LHCN-M2 (cell line): ENCODE measurements at places on chromosomes 12 and 14.

DNA sequence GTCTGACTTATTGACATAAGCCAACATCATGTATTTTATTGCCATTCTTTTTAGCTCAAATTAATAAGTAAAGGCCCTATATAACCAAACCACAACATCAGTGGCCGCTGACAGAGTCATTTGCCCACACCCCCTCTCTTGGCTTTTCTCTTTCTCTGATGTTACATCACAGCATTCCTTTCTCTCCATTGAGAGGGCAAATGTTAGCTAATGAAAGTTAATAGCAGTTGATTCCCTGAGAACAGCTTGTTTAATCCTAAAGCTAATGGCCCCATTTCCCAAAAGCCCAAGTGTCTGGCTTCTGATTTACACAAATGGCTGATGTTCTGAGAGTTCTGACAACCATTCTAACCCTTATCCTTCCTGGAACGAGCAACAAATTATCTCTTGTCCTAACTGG lies 308.8 kb downstream of the SNAPC1 start:
- no peak for DNase-seq

GRCh38 chr12:96211988-96212387 lies 17.8 kb downstream of the ELK3 start:
- peak; percentile 29 for DNase-seq

GRCh38 chr12:2641207-2641606 lies 153.6 kb upstream of the FKBP4 start:
- DNase-seq: peak; percentile 58

GRCh38 chr14:23093991-23094665 lies 808 bp downstream of the ACIN1 start:
- DNase-seq: no peak

GRCh38 chr12:120466560-120467315 lies 2.8 kb downstream of the SRSF9 start:
- peak; percentile 42 for DNase-seq

DNA sequence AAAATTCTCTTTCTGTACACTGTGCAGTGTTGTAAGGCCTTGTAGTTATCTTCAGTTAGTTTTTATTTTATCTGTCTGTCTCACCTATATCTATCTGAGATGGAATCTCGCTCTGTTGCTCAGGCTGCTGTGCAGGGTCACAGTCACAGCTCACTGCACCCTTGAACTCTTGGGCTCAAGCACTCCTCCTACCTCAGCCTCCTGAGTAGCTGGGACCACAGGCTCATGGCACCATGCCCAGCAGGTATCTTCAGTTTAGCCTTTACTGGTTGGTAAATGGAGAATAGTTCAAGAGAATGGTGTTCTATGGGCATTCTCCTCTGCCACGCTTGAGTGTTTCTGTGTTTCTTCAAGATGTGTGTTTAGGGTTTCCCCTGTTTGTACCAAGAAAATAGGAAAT lies 13.6 kb downstream of the TULP3 start:
- DNase-seq: no peak

DNA sequence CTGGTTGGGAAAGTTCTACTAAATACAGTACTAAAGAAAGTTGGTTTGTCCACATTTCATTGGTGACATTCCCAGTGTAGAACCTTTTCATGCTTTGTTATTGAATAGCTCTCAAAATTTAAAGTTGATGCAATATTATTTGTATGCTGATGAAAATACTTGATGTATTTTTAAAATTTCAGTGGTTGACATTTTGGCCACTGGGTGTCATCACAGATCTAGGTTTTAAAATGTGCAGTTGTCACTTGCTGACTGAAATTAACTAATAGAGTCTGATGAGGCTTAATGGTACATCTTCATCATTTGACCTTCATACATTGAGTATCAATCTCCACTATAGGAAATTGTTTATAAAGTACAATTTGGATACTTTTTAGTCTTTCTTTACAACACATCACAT lies 37.1 kb downstream of the CMAS start:
- DNase-seq: peak; percentile 40

GRCh38 chr12:105595440-105595839 lies 264.9 kb downstream of the C12orf75 start:
- DNase-seq: no peak

DNA sequence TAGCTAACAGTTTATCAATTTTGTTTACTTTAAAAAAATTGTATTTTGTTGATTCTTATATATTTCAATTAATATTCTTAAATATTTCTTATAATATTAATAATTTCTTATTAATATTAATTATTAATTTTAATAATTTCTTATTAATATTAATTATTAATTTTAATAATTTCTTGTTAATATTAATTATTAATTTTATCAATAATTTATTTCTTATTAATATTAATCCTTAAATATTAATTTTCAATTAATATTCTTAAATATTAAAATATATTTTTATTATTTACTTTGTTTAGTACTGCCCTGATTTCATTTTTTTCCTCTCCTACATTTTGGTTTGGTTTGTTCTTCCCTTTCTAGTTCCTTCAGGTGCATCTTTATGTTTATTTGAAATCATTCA lies 1208.1 kb downstream of the LRFN5 start:
- no peak for DNase-seq

DNA sequence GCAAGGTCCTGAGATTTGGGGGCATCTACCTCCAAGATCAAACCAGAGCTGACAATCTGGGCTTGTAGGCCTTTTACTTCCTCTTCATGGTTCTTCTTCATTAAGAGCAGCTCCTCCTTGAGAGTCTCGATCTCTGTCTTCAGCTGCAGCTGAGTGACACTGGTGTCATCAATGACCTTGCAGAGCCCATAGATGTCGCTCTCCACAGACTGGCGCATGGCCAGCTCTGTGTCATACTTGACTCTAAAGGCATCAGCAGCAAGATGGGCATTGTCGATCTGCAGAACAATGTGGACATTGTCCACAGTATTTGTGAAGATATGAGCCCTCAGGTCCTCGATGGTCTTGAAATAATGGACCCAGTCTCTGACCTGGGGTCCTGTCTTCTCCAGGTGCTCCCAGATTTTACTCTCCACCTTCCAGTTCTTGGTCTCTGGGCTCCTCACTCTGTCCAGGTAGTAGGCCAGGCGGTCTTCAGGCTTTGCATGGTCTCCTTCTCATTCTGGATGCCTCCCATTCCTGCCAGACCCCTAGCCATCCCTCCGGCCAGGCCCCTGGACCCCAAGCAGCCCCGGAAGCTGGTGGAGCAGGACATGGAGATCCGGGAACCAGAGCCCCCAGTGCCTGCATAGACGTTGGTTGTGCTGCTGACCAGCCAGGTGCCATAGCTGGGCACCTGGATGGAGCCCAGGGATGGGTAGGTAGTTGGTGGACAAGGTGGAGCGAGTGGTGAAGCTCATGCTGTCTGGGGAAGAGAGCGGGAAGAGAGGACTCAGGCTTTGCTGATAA lies 141.0 kb downstream of the MSRB3 start:
- DNase-seq: no peak

- DNase-seq: peak; percentile 12
Measured at GRCh38 chr12:1103632-1104031, 112.6 kb downstream of the ERC1 start.

DNA sequence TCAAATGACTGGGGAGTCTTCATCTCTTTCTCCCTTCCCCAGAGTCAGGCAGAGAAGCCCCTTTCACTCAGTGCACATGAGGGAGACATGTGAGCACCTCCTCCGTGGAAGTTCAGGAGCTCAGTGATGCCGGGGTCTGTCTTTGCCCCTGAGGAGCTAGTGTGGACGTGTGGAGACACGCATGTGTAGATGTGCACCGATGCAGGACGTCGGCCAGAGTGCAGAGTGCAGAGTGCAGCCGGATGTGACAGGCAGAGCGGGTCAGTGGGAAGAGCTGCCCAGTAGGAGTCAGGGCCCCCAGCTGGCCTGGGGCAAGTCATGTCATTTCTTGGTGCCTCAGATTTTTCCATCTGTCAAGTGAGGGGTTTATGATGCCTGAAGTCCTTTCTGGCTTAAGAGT lies 20.7 kb downstream of the TSPAN9 start:
- DNase-seq: no peak

GRCh38 chr12:87382436-87382835 lies 646.8 kb downstream of the C12orf50 start:
- DNase-seq: no peak

DNA sequence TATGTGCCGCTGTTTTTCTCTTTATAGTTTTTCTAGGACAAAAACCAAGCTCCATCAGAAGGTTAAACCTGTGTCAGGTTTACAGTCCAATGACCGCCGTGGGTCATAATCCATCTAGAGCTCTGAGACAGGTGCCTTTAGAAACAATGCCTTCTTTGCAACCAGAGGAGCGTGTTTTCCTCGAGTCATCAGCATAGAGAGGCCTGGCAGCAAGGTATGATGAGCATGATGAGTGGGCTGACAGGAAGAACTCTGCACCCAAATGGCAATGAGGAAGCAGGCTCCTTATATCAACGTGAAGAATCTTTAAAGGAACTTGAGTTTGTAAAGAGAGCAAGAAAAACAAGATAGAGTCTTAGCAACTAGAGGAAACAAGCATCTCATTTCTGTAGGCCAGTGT lies 60.5 kb upstream of the NUDT4 start:
- DNase-seq: no peak

- DNase-seq: no peak
Measured at GRCh38 chr14:81366884-81367283, 33.2 kb downstream of the STON2 start.
